ENCODE measurements at places on chromosomes 6 and 20.

- DNase-seq: no peak
These were observed 8.1 kb downstream of the TLDC2 start for GRCh38 chr20:36883977-36884535.

DNA sequence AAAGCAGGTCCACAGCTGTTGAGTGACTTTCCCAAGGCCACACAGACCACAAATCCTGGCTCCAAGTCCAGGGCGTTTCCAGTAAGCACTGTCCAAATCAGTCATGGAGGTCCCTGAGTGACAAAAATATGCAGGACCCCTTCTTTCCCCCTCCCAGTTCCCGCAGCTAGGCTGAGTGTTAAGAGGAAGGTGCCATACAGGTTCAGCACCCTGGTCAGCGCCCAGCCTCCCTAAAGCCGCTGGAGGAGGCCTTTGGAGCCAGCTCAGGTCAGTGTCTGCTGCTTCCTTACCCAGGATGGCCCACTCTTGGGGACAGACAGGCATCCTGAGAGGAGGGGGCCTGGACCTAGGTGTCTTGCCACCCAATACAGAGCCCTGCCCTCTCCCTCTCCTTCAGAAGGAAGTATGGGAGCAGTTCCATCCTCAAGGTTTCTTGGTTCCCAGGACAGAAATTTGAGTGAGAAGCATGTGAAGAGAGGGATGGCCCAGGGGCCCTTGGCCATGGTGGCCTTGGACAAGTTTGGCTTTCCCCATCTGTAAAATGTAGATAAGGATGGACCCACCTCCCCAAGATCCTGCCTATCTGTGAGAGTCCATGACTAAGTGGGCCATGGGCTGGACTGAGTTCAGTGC lies 13.2 kb downstream of the TMEM74B start:
- DNase-seq: no peak

DNA sequence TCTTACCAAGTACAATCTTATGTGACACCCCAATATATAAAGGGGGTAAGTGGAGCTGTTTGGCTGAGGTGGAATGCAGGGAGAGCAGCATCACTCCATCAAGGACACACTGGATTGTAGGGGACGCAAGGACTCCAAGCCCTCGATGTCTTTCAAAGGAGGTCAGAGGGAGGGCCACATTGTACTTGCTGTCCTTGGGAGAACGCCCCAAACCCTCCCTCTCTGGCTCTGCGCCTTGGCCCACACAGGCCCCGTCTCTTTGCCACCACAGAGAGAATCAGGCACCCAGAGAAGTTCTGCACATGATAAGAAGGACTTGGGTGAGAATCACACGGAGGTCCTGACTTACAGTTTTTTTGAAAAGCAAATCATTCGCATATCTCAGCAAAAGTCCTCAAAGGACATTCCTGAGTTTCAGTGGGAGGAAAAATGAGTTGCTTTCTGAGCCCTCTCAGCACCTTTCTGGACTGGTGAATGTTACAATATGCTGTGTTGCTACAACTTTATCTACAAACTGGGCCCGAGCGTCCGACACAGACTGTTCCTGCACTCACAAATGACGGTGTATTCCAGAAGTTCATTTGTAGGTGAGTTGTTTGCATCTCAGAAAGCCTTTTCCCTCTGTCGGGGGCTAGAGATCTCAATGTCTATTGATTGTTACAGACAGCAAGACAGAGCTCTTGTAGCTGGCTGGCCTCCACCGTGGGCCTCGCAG lies 92.5 kb upstream of the AKAP12 start:
- no peak for DNase-seq

GRCh38 chr6:32472781-32473375 lies 33.2 kb downstream of the HLA-DRA start:
- no peak for DNase-seq

- no peak for DNase-seq
These were observed 24.7 kb downstream of the C20orf203 start for GRCh38 chr20:32648761-32649650.

DNA sequence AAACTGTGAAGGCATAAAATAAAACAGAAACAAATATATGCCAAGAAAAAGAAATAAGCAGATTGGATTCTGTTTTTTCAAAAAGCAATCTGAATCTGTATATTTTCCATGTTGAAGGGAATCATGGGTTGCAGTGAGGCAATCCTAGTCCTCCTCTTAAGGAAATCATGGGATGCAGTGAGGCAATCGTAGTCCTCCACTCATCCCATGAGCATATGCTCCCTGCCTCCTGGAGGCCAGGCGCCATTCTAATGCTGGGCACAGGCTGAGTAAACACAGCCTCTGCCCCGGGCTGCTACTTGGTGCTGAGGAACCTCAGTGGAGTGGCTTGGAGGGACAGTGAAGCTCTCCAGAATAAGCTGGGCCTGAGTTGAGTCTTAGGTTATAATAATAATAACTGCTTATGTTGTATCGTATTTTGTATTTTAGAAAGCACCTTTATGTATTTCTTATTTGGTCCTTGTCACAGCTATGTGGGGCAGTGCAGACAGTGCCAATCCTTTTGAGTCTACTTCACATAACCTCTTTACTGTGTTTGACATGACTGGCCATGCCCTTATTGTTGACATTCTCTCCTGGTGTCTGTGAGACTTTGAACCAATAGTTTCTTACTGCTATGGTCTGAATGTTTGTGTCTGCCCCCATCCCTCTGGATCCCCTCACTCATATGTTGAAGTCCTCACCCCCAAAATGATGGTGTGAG lies 56.6 kb upstream of the CITED2 start:
- DNase-seq: no peak

GRCh38 chr6:38860041-38860440 lies 144.9 kb downstream of the DNAH8 start:
- DNase-seq: no peak

DNA sequence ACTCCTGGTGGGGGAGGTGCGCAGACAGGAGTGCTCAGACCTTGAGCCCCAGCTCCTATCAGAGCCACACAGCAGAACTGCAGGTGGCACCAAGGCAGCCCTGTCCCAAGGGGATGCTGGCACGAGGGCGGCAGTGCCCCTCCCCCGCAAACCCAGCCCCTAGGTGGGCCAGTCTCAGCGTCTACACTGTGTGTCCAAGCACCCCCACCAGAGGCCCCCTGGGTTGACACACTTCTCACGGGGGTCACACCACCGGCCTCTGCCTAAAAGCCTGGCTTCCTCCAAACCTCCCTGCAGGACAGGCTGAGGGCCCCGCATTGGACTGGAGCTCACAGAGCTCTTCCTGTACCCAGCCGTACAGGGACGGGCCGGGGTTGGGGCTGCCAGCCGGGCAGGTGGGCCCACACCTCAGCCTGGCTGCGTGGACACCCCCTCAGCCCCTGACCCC lies 8.1 kb downstream of the SLC2A4RG start:
- no peak for DNase-seq

- no peak for DNase-seq
These were observed 213.2 kb upstream of the ECI2 start for GRCh38 chr6:4348462-4349112.

DNA sequence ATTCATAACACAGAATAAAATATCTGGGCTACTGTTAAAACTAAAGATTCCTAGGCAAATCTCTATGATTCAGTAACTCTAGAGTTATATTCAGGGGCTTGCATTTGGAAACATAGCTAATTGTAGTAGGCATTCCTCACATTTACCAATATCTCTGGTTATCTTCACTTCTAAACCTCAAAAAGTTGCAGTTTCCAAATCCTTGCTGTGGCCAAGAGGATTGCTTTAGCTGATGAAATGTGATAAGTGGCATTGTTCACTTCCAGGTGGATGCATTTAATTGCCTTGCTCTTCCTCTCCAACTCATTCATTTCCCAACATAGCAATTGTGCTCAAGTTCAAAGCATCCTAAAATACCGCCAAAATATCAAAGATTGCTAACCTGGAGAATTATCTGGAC lies 246.6 kb downstream of the GRIK2 start:
- no peak for DNase-seq

Measured in stimulated activated CD8-positive, alpha-beta memory T cell treated with anti-CD3 and anti-CD28 coated beads, Interleukin-4, amount 100 ng/mL, for 4 hours (primary cell).